ENCODE measurements at places on chromosomes 12 and 14. TPM values are rescaled to one million over a fixed set of nuclear protein-coding genes. Genes with fewer than 3 reads are reported as not detected.

The POLE gene
- 22.2 TPM for total RNA-seq

- DNase-seq = no peak
Measured at GRCh38 chr14:89616852-89617341, 199.9 kb upstream of the FOXN3 start.

The CPNE8 gene
- total RNA-seq = 5.1 TPM

DNA sequence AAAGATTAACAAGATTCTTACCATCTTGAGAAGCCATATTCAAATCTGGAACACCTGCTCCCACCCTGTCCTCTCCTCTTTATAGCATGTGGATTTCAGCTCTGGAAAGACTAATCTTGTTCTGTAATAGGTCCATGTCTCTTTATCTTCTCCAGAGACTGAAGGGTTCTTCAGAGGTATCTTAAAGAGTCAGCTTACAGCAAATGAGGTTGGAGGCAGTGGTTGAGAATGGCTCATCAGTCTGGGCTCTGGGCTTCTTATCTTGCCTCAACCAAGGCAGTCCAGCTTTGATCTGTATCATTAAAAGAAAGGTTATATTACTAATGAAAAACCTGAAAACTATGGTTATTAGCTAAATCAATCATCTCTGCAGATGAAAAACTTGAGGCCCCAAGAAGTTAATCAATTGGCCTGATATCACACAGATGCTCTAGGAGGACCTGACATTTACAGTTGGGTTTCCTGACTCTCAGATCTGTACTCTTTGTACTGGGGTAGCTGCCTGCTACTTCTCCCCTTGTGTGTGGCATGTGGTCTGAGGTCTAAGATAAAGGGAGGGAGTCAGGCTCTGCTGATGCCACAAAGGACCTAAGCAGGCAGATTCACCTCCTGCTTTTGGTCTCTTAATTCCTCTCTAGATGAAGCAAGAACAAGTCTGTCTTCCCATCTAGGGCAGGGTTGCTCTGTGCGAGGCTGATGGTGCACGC lies 1.7 kb upstream of the AKAP6 start:
- peak; percentile 61 for DNase-seq

DNA sequence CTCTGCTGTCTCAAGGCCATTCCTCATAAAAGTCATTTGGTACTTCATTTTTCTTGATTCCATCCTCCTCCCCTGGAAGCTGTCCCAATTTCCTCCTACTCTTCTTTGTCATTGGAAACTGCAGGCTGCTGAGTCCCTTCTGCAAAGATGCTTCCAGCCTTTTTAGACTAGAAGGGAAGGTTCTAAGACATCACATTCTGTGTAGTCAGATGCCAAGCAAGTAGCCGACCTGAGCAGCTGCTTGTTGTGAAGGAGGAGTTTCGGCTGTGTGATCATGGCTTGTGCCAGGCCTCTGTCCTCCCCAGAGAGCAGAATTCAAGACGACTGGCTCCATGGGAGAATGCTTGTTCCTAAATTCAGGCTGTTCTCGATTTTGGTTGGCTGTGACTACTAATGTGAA lies 8.7 kb downstream of the RFC5 start:
- no peak for DNase-seq
